Fibroblast of skin of left quadriceps (primary cell): ENCODE measurements at places on chromosomes 5 and 9.
A peak's percentile ranks its signal among the peaks of the same experiment; 100 is the strongest.

- DNase-seq = no peak
Observed at GRCh38 chr5:86861512-86861911, 243.8 kb downstream of the COX7C start.

DNA sequence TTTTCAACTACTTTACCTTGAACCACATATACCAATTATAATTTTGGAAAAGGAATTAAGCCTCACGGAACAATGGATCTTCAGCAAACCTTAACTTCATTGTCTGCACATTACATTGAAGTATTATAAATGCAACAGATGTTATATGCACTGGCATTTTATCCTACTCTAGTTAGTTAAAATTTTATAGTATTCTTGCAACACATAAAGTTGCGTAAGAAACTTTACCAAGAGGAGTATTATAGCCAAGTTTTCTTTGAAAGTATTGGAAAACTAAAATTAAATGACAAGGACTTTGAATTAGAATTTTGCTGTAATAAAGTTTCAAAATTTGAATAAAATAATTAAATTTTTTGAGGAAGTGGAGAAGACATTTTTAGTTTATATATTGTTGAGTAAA lies 63.4 kb upstream of the SREK1 start:
- peak; percentile 5 for DNase-seq

DNA sequence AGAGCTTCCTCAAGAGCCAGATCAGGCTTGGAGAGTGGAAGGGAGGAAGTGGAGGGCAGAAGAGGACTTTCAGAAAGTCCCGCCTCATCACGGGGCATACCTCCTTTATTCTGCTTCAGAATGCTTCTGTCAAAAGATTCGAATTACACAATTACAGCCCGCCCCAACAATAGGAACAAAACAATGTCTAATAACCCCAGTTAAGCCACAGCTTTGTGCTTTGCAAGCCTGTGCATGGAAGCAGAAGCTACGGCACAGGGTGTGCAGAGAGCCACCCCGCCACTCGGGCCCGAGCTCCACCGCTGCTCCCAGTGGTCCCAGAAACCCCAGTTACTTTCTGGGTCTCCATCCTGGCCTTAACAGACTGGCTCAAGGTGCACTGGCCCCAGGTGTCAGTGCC lies 23.5 kb downstream of the HNRNPH1 start:
- DNase-seq = no peak

DNA sequence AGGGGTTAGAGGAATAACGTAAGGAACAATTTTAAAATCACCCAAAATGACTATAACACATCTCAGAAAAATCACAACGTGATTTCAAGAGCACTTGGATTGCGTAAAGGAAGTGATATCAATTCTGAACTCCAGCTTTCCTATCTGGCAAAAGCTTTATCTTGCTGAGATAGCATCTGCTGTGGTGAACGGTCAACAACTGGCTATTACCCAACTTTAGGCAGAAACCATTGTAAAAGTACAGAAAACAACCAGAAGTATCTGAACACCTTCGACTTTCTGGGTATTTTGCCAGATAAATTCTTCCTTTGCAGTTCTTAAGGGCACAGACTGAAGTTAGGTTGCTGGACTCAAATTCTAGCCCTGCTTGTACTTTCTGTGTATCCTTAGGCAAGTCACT lies 9.2 kb downstream of the ABLIM3 start:
- no peak for DNase-seq

GRCh38 chr9:18504707-18505106 lies 30.8 kb downstream of the ADAMTSL1 start:
- DNase-seq = no peak

DNA sequence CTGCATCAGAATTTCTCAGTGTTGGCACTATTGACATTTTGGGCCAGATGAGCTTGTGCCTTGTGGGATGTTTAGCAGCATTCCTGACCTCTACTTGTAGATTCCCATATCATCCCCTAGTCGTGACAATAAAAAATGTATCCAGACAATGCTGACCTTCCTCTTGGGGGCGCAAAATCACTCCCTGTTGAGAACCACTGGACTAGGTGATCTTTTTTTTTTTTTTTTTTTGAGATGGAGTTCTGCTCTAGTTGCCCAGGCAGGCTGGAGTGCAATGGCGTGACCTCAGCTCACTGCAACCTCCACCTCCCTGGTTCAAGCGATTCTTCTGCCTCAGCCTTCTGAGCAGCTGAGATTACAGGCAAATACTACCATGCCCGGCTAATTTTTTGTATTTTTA lies 22.6 kb downstream of the STXBP1 start:
- no peak for DNase-seq

GRCh38 chr5:79408028-79408427 lies 105.9 kb downstream of the HOMER1 start:
- no peak for DNase-seq

GRCh38 chr5:132790201-132790865 lies 13.3 kb upstream of the SEPTIN8 start:
- no peak for DNase-seq

DNA sequence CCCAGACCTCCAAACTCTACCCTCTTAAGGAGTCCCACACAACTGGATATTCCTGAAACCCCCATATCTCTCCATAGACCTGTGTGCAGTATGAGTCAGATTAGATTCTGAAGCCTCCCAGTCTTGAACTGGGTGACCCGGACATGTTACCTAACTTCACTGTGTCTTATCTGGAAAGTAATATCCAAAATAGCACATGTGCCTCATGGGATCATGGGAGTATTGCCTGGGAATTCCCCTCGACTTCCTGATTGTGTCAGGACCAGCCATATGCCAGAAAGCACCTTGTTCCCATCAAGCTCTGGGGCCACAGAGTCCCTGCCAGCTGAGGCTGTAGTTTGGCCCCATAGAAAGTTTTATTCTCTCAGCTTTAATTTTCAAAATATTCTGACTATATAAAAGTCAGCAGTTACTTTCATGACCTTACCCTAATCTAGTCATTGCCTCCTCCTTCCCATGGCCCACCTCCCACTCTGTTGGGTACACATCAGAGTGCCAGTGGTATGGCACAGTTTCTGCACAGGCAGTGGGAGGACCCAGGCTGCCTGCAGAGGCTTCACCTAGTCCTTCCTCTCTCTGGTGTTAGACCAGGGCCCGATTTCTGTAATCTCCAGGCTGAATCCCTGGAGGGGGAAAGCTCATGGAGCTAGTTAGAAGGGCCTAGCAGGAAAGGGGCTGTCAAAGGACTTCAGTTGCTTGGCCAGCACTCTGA lies 19.5 kb upstream of the B4GALT1 start:
- no peak for DNase-seq

DNA sequence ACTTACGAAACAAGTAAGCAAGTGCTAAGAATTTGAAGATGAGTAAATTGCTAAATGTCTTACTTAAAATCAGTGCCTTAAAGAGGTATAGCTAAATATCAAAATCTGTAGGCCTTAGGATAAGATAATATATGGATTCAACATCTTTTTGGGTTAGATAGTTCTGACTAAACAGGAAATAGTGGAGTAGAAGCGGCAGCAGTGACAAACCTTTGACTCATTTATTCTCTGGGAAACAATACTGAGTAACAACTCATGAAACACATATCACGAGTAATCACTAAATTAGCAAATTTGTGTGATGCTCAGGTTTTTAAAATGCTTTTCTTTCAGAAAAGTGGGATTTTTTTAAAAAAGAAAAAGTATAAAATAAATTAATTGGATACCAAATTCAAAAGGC lies 762.1 kb upstream of the TYRP1 start:
- peak; percentile 14 for DNase-seq
